ENCODE measurements at places on chromosomes 16 and 17.

GRCh38 chr16:2084895-2085625, 37.3 kb downstream of the TSC2 start:
- DNase-seq, result no peak

DNA sequence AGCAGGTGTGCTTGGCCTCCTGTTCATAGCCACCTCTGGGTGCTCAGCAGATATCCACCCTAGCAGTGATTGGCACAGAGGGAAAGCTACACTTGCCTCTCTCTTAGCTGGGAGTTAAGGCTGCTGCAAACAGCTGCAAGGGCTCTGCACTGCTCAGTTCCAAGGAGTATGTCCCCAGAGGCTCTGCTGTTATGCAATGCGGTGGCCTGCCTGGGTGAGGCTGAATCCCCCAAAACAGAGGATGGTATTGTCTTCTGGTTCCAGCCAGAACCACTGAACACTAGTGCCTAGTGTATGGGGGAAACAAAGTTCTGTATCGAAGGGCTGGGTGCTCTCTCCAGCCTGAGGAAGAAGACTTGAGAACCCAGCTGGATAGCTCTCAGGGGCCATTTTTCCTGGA, 16.8 kb downstream of the TMEM94 start:
- DNase-seq, result no peak

DNA sequence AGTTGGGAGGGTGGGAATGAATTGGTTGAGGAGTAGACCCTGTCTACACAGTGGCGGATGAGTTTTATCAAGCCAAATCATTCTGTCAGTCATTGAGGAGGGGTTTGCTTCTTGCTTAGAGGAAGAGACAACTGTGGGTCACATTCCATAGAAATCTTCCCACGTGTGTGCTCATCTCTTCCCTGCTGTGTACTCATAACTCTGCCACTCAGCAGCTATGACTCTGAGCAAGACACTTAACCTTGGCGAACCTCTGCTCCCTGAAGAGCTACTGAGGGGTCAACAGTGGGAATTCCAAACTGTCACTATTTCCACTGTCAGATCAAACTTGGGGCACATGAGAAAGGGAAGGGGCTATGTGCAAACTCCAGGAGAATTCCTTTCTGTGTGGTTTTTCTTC, 72.6 kb upstream of the COX10 start:
- peak; percentile 31 for DNase-seq

GRCh38 chr17:6603744-6604325, 36.7 kb downstream of the KIAA0753 start:
- DNase-seq, result no peak

DNA sequence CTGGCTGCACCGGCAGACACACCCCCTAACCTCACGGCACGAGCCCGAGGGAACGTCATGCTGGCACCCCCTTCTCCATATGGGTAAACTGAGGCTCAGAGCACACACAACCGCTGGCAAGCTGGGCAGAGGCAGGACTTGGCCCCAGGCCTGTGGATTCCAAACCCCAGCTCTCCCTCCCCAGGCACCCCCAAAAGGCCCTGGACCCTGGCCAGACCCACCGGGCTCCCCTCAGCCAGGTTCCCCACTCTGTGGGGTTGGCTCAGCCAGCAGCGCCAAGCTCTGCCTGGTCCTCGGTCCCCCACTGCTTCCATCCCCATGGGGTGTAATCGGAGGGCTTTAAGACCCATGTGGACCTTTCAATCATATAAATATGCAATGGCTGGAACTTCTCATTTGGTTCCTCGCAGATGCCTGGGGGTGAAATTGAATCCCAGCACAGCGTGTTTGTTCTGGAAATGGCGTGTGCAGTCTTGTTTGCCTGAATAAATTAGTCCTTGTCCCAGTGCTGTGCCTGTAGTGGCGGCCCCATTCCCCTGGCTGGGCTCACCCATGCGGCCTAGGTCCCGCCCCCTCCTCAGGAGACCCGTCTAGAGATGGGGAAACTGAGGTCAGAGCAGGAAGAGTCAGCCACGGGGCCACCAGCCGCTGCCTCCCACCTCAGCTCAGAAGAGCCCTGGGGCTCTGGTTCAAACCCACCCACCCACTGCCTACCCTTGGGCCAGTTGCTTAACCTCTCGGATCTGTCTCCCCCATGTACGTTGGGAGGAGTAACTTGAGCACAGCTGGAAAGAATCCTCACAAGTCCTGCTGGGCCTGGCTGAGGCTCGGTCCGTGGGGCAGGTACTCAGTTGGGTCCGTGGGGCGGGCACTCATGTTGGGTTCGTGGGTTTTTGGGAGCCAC, 57.3 kb downstream of the ZFPM1 start:
- DNase-seq, result no peak

- DNase-seq, result no peak
These were observed 16.1 kb downstream of the ITGB4 start for GRCh38 chr17:75737133-75737962.

- DNase-seq, result no peak
These were observed 192.1 kb upstream of the CIBAR2 start for GRCh38 chr16:85304337-85304736.

- no peak for DNase-seq
These were observed 76.9 kb upstream of the GNG13 start for GRCh38 chr16:877242-878071.

GRCh38 chr17:83101805-83102480, 22.5 kb downstream of the METRNL start:
- no peak for DNase-seq

DNA sequence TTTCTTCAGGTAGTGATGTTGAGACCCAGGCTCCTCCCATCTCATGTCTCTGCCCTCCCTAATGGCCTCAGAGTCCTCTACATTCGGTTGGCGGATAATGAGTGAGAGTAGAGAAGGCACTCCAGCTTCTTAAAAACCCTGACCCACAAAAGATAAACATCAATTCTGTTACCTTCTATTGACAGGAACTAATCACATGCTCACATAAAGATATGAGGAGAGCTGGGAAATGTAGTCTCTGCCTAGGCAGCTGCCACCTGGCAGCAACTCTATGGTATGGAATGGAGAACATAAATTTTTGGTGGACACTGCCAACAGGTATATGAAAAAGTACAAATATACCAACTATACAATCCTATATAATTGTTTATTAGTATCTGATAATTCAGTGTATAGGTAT, 110.7 kb upstream of the HLF start:
- DNase-seq, result no peak

GRCh38 chr16:19928432-19928831, 43.8 kb upstream of the GPRC5B start:
- DNase-seq, result no peak

DNA sequence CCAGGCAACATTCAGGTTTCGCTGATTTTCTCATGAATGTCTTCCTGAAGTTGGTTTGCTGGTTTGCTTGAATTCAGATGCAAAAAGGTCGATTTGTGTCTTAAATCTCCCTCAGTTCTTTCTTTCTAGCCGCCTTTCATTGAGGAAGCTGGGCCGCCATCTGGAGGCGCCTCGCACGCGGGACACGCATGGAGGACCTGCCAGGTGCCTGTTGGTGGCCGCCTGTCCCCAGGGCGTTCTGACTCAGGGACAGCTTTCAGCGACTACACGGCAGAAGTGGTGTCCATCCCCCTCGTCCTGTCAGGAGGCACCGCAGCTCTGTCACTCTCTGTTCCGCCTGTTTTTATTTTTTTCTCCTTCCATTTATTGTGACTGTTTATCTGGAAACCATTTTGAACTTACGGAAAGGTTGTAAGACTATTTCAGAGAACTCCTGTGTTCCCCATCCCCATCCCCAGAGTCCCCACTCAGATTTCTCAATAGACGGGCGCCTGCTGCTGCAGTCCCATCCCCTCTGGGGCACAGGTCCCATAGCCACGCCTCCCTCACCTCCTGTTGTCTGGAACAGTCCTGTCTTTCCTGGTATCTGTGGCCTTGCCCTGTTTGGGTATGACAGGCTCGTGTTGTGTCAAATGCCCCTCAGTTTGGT, 33.2 kb downstream of the COX4I1 start:
- no peak for DNase-seq
